GM23248 (cell line): ENCODE measurements at places on chromosomes 13 and 19. TPM values are rescaled to one million over a fixed set of nuclear protein-coding genes. Genes with fewer than 3 reads are reported as not detected.

Gene MEDAG
- 84.9 and 86.0 TPM in 2 replicates for polyA plus RNA-seq

Gene WDFY2
- polyA plus RNA-seq, result 11.5 and 14.2 TPM in 2 replicates

Gene PRODH2
- polyA plus RNA-seq, result not detected in 2 replicates

Gene CUL4A
- polyA plus RNA-seq, result 65.9 and 67.3 TPM in 2 replicates

Gene C1QTNF9
- 0.10 TPM in 2 replicates for polyA plus RNA-seq

Gene ZNF567
- 5.2 and 6.1 TPM in 2 replicates for polyA plus RNA-seq

Gene KLK15
- not detected in 2 replicates for polyA plus RNA-seq
